Upper lobe of right lung (tissue), 1 donor: ENCODE measurements at places on chromosomes 1 and 21.
A peak's percentile ranks its signal among the peaks of the same experiment; 100 is the strongest.

DNA sequence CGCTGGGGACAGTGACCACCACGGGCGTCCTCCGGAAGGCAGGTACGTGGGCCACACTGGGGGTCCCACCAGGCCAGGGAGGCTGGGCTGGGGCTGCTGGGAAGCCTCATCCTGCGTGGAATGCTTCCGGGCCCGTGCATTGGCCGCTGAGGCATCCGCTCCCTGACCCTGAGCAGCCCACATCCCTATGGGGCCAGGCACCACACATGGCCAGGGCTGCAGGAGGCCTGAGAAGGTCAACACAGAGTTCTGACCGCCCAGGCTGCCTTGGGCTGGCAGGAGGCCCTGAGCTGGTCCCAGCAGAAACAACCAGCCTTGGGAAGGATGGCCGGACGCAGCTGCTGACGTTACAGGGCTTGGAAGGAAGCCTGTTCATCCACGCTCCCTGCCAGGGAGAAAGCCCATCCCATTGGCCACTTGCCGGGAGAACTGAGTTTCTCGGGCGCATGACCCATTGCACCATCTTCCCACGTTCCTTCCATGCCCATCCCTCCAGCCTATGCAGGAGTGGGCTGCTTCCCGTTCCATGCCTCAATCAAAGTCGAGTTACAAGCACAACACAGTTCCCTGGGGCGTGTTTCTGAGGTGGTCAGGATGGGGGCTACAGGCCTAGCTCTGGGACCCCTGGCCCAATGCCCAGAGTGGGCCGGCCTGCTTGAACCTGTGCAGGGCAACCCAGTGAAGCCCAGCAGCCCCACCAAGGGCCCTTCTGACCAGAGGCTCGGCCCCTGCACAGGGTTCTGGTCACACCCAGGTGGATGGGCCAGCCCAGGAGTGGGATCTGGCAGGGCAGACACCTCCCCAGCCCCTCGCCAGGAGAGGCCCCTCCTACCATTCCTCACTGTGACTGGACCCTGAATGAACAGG lies 31.7 kb downstream of the TRIM11 start:
- peak; percentile 71 for DNase-seq

- no peak for DNase-seq
Observed at GRCh38 chr1:150513351-150513791, 2.2 kb upstream of the FALEC start.

- no peak for DNase-seq
Observed at GRCh38 chr21:32377991-32378390, 14.8 kb downstream of the URB1 start.

GRCh38 chr1:2641381-2642130 lies 8.7 kb upstream of the MMEL1 start:
- DNase-seq: peak; percentile 64

DNA sequence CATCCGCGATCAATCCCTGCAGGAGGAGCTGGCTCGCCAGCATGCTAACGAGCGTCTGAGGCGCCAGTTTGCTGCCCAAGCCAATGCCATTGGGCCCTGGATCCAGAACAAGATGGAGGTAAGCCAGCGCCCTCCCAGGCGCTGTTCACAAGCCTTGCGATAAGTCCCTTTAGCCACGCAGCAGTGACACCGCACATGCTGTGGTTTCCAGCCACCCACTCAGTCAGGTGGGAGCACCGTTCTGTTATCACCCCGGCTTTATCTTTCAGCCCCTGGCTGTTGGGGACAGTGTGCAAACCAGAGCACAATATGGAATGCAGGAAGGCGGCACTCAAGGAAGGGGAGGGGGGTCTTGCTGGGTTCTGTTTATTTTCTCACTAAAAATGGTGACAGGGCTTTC lies 41.1 kb upstream of the MTR start:
- no peak for DNase-seq

GRCh38 chr1:172764378-172764777 lies 105.5 kb downstream of the FASLG start:
- DNase-seq: no peak

DNA sequence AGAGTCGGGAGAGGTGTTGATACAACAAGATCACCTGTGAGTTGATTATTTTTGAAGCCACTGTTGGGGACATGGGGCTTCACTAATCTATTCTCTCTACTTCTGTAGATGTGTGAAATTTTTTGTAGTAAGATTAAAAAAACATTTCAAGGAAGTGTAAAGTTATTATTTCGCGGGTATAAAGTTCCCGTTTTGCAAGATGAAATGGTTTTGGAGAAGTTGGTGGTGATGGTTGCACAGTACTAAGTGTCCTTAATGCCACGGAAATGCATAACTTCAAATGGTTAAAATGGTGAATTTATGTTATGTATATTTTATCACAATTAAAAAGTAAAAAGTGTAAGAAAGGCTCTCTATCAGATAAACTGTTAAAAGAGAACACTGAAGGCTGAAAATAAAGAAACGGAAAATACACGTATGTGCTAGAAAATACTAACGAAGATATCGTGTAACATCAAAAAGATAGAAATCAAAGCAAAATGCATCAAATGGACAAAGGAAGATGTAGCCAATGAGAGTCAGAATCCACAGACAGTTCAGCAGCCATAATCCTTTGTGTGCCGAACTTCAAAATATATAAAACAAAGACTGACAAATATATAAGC lies 2.9 kb upstream of the ITGB2 start:
- DNase-seq: no peak

DNA sequence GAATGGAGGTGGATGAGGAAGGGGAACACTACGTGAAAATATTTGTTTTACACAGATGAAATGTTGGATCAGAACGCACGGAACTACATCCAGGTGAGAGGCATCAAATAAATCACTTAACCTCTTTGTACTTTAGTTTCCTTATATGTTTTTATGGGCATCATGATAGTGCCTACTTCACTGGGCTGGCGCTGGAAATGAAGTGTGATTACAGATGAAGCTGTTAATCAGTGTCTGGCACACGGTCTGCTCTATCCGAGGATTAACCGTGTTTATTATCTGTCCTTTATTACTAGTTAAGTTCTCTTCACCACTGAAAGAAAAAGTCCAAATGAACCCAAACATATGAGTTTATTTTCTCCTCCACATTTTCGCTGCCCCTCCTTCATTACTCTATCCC lies 96.0 kb upstream of the TRABD2B start:
- DNase-seq: no peak

GRCh38 chr1:205927247-205927646 lies 16.0 kb downstream of the SLC26A9 start:
- DNase-seq: no peak
